Activated T-cell treated with anti-CD3 and anti-CD28 coated beads for 4 hours (primary cell): ENCODE measurements at places on chromosomes 7 and 10.

GRCh38 chr10:92756201-92757065, 66.7 kb downstream of the HHEX start:
- no peak for DNase-seq

GRCh38 chr7:139374246-139374645, 14.6 kb downstream of the LUC7L2 start:
- DNase-seq, result no peak

DNA sequence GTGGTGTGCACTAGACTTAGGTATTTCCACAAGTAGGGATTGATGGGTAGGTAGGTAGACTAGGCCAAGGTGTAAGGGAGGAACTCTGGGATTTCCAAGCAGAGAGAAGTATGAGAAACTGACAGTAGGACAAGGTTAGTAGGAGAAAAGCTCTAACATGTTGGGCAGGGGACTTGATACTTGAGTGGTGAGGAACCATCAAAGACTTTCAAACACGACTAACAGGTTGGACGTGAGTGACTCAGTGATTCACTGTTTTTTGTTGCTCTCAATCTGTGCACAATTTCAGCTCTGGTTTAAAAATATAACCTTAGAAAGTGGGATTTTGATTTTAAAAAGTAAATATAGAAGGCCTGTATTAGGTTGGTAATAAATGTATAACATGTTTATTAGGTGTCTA, 44.4 kb downstream of the KLHDC10 start:
- DNase-seq, result no peak

GRCh38 chr7:39678930-39679709, 55.7 kb downstream of the RALA start:
- DNase-seq, result no peak

DNA sequence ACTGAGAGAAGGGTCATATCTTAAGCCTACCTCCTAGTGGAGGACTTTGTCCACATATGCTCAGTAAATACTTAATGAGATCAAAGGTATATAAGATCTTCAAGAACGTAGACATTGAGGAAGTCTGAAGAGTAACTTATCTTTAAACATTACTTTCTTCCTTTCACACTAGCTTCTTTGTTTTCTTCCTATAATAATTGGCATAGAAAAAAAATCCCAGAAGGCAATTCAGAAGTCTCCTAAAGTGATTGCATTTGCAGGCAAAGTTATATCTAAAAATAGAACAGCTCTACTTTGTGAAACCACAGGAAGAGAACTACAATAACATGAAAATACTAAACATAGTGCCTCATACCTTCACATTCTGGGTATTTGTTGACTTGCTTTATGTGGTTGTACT, 150.4 kb downstream of the PPP1R3A start:
- DNase-seq, result no peak

GRCh38 chr10:30171601-30172000, 112.2 kb upstream of the JCAD start:
- no peak for DNase-seq

DNA sequence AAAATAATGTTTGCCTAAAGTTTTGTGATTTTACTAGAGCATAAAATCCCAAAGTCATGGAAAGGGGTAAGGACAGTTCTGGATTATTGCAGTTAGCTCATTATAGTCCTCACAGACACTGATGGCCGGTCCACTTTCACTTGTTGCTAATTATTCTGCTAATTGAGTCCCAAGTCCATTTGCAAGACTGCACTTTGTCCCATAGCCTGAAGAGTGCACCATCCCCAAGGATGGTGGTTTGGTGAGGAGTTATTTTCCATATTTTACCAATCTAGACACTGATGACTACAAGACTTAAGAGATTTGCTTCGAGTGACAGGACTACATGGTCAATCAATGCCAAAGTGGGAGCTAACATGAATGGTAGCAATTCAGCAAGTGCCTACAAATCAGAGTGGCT, 181.8 kb upstream of the CACNA2D1 start:
- no peak for DNase-seq

GRCh38 chr10:103681617-103682399, 173.6 kb downstream of the SH3PXD2A start:
- no peak for DNase-seq

DNA sequence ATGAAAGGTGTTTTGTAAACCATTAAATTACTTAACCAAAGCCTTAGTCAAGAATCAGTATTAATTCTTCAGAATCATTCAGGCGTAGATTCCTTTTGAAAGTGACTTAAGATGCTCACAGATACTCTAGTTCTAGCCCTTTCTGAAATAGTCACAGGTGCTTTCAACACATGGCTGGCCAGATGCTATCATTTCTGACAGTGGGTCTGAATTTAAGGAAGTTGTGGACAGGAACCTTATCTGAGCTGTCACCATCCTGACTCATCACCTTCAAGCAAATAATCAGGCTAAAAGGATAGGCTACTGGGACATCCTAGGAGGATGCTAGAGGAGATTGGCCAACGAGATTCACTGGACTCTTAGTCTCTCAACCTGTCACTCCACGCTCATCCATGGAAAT, 501.5 kb downstream of the LRMDA start:
- no peak for DNase-seq

GRCh38 chr7:12557282-12557681, 13.2 kb upstream of the SCIN start:
- DNase-seq, result no peak
